ENCODE measurements at places on chromosomes 13 and 19. TPM values are rescaled to one million over a fixed set of nuclear protein-coding genes. Genes with fewer than 3 reads are reported as not detected.

GRCh38 chr19:1450735-1451731, 1.1 kb downstream of the APC2 start:
- no peak for DNase-seq

- no peak for DNase-seq
Measured at GRCh38 chr13:100695509-100695773, 20.8 kb upstream of the TMTC4 start.

- DNase-seq, result no peak
Measured at GRCh38 chr19:46369817-46370216, 22.9 kb downstream of the PPP5C start.

DNA sequence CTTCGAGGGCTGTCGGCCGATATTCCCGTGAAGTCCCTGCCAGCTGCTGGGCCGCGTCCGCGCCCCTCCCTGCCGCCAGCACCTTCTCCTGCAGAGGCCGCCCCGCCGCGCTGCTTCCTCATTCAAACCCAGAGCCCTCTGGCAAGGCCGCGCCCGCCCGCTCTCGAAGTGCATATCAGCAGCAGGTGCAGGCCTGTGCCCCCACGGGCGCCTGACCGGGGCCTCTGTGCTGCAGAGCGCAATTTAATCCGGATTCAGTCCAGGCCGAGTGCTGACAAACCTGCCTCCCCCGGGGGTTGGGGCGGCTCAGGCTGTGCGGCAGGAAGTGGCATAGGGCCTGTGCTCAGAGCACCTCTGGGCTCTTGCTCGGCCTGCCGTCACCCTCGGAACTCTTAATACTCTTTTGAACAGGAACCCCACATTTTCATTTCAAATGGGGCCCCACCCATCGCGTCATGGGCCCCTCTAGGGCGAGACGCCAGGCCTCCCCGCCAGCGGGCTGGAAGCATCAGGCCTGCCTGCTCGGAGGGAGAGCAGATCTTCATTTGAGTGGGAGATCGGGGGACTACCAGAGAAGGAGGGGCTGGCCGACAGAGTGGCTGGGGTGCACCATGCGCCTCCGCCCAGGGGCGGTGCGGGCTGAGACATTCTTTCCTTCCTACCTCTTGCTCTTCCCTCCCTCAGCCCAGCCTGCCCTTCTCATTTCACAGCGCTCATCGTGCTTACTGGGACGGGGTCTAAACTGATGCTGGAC, 125.7 kb downstream of the TNFRSF19 start:
- DNase-seq, result peak; percentile 80

DNA sequence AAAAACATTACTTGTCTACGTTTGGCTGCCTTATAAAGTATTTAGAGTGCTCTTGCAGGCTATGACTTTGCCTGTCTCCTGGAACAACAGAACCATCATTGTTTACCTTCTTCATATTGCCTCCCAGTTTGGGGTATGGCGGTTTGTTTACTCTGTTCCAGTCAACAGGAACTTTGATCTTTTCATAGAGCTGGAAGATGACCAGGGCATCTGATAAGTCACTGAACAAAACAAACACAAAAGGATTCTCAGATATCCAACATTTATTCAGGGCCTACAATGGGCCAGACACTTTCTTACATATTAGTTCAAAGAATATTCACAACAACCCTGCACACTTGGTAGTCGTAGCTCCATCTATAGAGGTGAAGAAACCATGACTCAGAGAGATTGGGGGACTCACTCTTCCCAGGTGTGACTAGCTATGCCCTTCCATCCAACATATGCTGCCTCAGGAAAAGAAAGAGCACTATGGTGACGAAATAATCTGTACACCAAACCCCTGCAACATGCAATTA, 38.4 kb upstream of the CPB2 start:
- DNase-seq, result no peak

DNA sequence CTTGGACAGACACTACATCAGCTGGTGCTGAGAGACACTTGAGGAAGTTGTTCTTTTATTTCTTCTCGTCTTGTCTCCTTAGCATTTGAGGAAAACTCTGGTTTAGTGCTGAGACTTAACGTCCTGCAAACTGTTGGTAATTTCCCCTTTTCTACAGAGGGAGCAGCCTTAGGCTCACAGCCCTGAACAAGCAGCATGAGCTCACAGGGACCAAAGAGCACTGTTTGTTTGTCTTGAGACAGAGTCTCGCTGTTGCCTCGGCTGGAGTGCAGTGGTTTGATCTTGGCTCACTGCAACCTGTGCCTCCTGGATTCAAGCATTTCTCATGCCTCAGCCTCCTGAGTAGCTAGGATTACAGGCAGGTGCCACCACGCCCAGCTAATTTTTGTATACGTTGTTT, 5.5 kb downstream of the ZNF805 start:
- DNase-seq, result no peak

- no peak for DNase-seq
Measured at GRCh38 chr13:23673867-23674605, 103.8 kb downstream of the TNFRSF19 start.

DNA sequence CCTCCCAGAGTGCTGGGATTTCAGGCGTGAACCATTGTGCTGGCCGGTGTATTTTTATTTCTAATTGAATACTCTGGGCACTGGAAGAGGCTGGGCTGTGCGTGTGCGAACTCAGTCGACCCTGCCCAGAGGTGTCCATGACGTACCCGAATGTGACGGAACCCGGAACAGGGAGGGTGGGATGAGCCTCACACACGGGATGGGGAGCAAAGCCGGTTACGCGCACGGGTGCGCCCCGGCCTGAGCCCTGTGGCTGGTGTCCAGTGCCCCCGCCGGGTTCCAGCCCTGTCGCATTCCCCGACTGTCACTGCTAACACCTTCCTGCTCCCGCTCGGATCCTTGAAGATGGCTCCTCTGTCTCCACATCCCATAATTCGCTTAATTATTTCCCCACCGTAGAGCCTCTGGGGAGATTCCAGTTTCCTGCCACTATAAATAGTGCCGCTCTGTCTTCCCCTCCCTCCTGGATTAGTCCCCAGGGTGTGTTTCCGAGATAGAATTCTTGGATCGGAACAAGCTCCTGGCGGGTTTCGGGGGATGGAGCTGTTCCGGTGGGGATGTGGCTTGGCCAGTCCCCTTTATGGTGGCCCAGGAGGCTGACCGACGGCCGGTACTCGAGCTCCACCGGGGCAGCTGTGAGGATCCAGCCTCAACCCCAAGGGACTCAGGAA, 22.0 kb downstream of the SBNO2 start:
- no peak for DNase-seq

DNA sequence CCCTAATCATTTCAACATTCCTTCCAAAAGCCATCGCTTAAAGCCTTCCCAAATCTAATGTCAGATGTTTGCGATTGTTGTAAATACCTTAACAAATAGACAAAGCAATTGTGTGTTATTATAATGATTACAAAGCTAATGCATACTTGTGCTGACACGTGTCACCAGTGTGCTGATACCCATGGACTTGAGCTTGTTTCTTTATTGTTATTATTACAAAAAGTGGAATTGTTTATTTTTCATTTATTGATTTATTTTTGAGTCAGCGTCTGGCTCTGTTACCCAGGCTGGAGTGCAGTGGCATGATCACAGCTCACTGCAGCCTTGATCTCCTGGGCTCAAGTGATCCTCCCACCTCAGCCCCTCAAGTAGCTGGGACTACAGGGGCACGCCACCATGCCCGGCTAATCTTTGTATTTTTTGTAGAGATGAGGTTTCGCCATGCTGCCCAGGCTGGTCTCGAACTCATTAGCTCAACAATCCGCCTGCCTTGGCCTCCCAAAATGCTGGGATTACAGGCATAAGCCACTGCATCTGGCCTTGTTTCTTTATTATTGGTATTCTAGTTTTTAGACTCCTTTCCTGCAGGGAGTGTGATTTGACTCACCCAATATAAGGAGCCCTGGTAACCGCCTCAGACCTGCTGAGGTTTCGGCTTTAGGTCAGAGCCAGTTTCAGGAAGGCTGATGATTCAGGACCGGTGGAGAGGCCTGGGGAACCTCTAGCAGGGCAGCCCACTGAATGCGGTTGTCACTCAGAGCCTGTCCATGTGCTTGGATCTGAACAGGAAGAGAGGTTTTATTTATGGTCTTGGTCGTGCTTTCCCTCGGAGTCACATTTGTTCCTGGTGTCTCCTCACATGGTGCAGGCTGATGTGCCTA, 2.1 kb upstream of the FBXO17 start:
- DNase-seq, result no peak

The TMIGD2 gene
- not detected for total RNA-seq

The SMIM44 gene
- total RNA-seq, result not detected

The CFAP97D2 gene
- total RNA-seq, result not detected

The SIGLEC8 gene
- not detected for total RNA-seq

The OR7A5 gene
- total RNA-seq, result not detected

The SLC25A41 gene
- total RNA-seq, result 0.41 TPM

The IRGC gene
- not detected for total RNA-seq
